ENCODE measurements at places on chromosomes 11 and 22. TPM values are rescaled to one million over a fixed set of nuclear protein-coding genes. Genes with fewer than 3 reads are reported as not detected.
A peak's percentile ranks its signal among the peaks of the same experiment; 100 is the strongest.

The OSBP2 gene
- 4.1 TPM for polyA plus RNA-seq

- H3K27ac ChIP-seq: no peak overlapping the region
- H3K36me3 ChIP-seq: no peaks in the 10 kb centered on the region
- H3K27me3 ChIP-seq: no peaks in the 10 kb centered on the region
- peak; percentile 38 for DNase-seq
These were observed 428.4 kb downstream of the MN1 start for GRCh38 chr22:27372969-27373670.

The TECTA gene
- polyA plus RNA-seq: 0.97 TPM

GRCh38 chr11:131855320-131855719 is 484.9 kb downstream of the NTM start:
- no peaks in the 10 kb centered on the region for H3K36me3 ChIP-seq
- H3K4me3 ChIP-seq: no peak overlapping the region
- H3K27ac ChIP-seq: peak overlapping the region; percentile 81
- DNase-seq: peak; percentile 80

GRCh38 chr11:112962579-112963367 is 1.6 kb downstream of the NCAM1 start:
- no peak for DNase-seq
- no peak overlapping the region for H3K27ac ChIP-seq
- no peak overlapping the region for H3K4me3 ChIP-seq
- peaks cover 13% of the 10 kb centered on the region for H3K4me1 ChIP-seq
- peaks cover 46% of the 10 kb centered on the region for H3K27me3 ChIP-seq

- H3K4me1 ChIP-seq: no peaks in the 10 kb centered on the region
- H3K27me3 ChIP-seq: no peaks in the 10 kb centered on the region
- DNase-seq: no peak
- no peaks in the 10 kb centered on the region for H3K36me3 ChIP-seq
- H3K27ac ChIP-seq: no peak overlapping the region
These were observed 22.0 kb downstream of the ARAP1 start for GRCh38 chr11:72730243-72730642.

The ELF5 gene
- polyA plus RNA-seq: not detected

DNA sequence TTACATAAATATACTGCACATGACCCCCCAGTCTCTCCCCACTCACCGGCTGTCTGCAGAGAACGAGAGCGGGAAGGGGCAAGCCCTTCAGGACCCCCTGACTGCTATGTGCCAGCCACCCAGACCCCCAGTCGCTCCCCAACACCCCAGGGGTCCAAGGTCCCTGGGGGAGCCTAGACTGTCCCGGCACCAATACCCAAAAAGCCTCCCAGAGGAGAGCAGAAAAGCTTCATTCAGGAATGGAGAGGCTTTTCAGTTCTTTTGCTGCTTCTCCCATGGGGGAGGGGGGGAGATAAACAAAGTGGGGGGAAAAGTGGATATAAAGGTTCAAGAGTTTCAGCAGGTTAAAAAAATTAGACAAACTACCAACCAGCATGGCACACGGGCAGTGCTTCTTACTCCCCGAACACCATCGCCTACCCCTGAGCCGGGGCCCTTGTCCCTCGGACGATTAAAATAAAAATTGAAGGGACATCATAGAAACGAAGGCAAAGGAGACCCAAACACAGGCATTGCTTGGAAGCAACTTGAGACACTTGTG is 1.3 kb downstream of the CSNK1E start:
- peak overlapping the region; percentile 80 for H3K27ac ChIP-seq
- peaks cover 52% of the 10 kb centered on the region for H3K4me1 ChIP-seq
- peaks cover 8% of the 10 kb centered on the region for H3K36me3 ChIP-seq
- DNase-seq: no peak

The FJX1 gene
- polyA plus RNA-seq: 11.1 TPM

DNA sequence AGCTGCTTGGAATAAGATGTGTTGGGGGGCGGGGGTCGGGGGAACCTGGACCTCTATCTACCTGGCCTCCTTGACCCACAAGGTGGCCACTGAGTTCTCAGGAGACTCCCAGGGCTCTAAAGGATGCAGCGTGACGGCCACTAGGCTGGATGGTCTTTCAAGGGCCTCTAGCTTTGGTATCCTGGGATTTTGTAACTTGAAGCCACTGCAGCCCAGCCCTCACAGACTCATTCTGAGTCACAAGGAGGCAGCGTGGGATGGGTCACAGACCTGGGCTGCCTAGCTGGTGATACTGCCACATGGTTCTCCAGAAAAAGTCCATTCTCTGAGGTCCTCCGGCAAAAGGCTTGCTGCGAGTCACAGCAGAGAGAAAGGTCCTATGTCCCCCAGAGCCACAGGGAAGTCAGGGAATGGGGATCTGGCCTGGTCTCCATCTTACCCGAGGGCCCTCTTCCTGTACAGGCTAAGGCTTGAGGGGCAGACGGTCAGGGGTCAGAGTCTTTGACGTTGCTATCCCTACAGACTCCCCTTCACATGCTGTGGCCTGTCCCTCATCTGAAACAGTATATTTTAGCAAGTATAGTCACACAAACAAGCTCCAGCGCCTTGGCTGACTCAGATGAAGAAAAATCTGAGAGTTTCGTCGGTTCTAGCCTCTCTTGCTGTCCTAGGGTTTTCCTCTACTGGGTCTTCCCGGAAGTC is 52.4 kb downstream of the KCNC1 start:
- no peaks in the 10 kb centered on the region for H3K36me3 ChIP-seq
- H3K27me3 ChIP-seq: no peaks in the 10 kb centered on the region
- H3K4me3 ChIP-seq: no peak overlapping the region

- no peaks in the 10 kb centered on the region for H3K4me1 ChIP-seq
- H3K36me3 ChIP-seq: no peaks in the 10 kb centered on the region
- H3K27ac ChIP-seq: no peak overlapping the region
- no peak for DNase-seq
- H3K27me3 ChIP-seq: no peaks in the 10 kb centered on the region
These were observed 33.1 kb downstream of the GNAZ start for GRCh38 chr22:23103199-23103954.

Measured in endothelial cell of umbilical vein (primary cell).